D721Med (cell line): ENCODE measurements at places on chromosomes 6 and 20.

DNA sequence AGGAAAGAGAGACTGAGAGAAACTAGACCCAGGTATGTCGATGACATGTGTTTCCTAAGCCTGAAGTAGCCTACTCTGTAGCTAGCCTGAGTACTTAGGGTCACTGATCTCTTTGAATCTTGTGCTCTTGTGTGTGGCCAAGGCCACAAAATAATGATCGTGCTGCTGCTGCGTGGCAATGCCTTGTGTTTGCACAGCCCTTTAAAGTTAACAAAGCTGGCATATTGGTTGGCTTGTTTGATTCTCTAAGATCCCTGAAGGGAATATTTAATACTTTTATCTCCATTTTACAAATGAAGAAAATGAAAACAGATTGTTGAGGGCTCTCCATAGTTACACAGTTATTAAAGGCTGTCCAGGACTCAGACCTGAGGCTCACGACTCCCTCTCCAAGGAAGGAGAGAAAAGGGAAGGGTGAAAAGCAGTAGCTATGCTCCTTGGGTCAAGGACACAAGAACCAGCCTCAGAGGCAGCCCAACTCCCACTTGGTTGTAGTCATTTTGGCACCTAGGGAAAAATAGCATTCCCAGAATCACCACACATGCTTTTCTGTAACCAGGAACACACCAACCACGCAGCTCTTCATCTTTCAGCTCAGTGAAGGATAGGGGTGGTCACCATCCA lies 130.7 kb downstream of the LRFN2 start:
- DNase-seq: no peak

DNA sequence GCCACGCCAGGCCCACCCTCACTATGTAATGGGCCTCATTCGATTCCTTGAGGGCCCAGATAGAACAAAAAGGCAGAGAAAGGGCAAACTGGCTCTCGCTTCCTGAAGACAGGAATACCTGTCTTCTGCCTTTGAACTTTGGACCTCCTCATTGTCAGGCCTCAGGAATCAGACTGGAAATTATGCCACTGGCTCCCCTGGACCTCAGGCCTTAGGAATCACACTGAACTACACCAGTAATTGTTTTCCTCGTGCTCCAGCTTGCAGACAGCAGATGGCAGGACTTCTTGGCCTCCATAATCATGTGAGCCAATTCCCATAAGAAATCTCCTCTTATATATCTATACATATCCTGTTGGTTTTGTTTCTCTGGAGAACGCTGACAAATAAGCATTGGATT lies 258.6 kb upstream of the KCNG1 start:
- DNase-seq: no peak

DNA sequence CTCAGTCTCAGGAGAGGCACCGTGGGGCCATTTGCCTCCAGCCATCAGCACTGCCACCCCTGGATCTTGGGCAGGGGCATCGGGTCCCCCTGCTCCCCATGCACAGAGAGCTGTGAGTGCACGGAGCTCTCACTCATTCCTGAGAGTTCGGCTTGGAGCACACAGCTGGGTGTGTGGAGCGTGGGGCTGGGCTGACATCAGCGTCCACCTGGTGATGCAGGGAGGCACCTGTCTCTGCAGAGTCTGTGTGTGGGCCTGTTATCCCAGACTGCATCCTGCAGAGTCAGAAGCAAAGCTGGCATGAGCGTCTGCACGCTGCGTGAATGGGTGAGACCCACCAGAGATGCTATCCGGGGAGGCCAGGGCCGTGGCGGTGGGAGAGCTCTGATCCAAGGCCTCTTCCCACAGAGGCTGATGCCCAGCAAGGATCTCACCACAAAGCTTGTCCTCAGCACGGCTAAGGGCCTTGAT lies 248.8 kb upstream of the AFDN start:
- DNase-seq: no peak

DNA sequence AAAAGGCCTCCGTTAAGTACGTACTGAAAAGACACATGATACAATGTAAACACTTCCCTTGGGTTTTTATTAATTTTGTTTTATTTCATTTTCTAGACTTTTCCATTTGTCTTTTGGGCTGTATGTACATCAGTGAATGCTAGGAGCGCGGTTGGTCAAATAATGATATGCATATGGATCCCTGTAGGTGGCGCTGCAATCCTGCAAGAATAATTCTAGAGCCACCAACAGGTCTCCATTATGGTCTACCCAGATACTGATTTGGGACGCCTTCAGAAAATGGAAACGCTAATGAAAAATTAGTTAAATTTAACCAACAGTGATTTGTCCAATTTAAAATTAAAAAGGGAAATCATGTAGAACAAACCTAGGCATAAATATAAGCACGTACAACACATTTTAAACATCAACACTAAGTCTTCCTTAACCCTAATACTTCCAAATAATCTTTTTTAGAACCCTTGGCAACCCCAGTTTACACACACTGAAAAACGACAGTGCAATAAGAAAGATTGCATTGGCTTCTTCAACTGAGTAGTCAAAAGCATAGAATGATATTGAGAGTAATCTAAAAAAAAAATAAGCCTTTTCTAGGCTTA lies 433.5 kb downstream of the RFPL4B start:
- no peak for DNase-seq

GRCh38 chr20:16563066-16563806 lies 10.0 kb downstream of the KIF16B start:
- DNase-seq: no peak

- DNase-seq: no peak
Measured at GRCh38 chr6:22765015-22765414, 195.6 kb downstream of the HDGFL1 start.

GRCh38 chr6:136960781-136961180 lies 38.7 kb downstream of the SLC35D3 start:
- no peak for DNase-seq

DNA sequence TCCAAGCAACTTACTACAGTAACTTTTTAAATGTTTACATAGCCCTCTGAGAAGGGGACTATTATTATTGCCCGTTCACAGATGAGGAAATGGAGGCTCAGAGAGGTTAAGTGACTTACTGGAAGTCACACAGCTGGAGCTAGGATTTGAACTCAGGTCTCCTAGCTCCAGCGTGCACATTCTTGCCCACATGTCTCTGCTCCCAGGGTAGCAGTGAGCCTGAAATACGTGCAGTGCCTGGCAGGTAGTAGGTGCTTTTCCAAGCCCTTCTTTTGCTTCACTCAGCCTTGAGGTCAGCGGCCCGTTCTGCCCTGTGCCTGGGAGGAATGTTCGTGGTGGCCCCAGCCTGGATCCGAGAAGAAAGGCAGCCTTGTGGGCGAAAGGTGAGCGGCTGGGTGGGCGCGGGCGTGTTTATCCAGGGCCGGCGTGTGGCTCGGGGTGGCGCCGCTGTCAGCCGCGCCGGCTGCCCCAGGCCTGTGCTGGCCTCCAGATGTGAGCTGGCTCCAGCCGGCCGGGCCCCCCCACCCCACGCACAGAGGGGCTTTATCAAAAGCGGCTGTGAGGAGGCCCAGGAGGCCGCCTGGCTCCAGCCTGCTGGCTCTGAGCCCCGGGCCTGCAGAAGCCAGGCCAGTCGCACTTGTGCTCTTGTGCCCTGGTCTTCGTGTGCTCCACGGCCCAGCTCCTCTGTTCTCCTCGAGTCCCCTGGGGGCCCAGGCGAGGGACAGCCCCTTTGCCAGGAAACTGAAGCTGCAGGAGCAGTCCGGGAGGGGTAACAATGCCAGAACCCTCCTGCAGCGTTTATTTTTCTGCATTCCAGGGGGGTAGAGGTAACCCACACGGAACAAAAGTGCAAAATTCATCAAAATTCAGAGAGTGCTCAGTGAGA lies 58.1 kb downstream of the UBE2V1 start:
- no peak for DNase-seq

DNA sequence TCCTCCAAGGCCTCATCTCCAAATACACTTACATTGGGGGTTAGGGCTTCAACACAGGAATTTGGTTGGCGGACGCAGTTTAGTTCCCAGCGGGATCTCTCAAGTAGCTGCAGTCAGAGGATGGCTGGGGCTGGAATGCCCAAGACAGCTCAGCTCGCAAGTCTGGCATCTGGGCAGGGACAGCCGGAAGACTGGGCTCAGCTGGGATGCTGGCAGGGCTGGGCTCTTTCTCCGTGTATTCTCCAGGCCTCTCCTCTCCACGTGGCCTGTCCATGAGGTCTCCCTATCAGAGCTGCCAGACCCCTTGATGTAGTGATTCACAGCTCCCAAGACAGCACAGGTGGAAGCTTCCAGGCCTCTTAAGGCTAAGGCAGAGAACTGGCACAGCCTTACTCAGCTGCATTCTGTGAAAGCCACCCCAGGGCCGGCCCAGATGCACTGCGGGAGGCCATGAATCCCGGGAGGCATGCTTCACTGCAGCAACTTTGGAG lies 5.0 kb downstream of the FGD2 start:
- no peak for DNase-seq

DNA sequence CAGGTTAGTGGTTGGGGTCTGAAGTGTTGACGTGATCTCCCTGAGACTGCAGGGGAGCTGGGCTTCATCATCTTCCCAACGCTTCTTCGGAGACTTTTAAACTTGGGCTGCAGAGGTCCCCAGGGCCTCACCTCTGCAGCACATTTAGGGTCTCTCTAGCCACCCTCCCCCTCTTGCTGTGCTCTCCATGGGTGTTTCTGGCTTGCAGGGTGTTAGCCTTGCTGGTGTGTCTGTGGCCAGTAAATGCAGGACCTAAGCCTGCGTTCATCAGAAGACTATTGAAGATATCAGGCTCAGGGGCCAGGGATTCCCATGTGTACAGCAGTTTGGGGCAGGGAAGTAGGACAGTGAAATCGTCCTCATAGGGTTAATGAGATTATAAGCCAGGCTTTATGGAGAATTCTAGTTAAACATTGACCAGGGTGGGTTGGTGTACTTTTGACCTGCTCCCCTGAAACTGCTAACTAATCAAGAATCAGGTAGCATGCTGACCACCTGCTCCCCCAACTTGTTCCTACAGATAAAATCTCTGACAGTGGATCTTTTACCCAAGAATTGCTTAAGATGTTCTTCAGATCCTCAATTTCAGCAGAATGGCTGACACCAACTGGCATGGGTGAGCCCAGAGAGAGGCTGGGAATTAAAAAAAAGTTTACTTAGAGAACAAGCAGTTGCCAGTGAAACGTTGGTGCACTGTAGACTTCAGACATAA lies 3.8 kb upstream of the DDO start:
- no peak for DNase-seq

DNA sequence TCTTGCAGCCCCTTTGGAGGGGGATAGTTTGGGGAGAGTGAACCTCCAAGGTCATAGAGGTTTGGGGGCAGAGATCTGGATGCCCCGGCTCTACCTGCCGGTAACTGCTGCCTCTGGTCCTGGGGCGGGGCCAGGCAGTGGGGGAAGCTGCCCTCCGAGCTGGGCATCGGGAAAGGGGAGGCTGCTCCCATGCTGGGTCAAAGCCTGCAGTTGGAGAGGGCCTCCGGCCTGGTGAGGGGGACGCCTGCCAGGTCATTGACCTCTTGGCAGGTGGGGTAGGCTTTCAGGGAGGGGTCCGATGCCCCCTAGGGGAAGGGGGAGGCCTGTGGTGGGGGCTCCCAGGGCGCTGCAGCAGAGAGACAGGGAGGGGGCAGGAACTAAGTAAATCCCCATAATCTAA lies 7.1 kb downstream of the COL11A2 start:
- DNase-seq: no peak

DNA sequence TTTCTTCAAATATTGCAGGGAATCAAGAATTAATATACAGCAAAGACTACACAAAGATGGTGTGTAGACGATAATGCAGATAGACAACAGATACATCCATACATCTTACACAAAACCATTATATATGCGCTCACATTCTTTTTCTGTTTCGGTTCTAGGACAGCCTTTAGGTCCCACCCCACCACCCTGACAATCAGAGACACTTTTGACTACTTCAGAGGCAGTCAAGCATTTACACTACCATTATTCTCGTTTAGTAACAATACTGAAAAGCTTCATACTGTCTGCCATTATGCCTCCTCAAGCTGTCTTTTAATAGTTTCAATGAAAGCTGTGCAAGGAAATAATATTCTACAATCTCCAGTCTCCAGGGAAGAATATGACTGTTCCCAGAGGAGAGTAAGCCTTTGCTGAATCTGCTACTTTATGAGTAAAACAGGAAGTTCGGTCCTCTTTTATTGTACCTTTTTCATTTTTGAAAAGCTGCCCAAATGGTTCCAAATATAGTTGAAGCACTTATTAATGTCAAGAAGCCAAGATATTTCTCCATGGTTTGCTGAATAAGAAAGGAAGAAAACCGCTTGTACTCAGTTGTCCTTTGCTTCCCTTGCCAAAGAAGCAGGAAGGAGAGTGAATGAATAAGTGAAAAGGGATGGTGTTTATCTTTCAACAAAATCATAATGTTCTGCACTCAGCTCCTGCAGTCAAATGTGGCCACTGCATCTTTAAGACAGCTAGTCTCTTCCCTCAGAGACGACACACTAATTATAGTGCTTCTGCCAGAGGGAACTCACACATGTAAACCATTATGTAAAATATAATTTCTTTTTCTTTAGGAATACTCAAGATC lies 468.3 kb downstream of the CDC5L start:
- DNase-seq: no peak

- no peak for DNase-seq
Measured at GRCh38 chr6:63371104-63371715, 51.4 kb upstream of the LGSN start.

DNA sequence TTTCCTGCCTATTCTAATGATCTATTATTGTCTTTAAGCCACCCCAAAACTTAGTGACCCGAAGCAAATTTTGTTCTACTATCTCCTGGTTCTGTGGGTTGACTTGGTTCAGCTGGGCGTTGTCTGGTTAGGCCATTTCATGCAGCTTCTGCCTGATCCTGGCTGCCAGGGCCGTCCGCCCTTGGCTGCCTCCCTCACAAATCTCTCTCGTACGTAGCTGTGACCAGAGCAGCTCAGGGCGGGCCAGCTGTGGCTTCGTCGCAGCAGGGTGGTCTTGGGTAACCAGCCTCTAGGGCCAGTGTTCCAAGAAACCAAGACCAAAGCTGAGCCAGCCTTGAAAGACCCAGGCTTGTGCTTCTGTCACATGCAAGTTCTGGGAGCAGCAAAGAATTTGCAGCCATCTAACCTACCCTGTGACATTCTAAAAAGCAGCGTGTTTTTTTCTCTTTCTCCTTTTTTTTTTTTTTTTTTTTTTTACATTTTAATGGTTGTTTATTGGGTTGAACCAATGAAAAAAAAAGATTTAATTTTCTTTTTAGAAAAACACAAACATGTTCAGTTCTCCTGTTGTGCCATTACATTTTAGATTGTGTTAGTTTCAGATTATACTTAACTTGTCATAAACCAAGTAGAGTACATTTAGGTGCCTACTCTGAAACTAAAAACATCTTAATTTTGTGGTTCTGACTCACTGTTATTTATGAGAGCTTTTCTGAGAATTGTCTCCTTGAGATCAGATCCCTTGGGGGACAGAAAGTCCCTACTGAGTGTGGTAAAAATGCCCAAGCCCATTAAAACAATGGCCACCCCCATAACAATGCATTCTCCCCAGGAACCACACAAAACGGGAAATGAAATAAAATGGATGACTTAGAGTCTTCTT lies 83.9 kb downstream of the ZDHHC14 start:
- no peak for DNase-seq
